ENCODE measurements at places on chromosomes 6 and 20.

GRCh38 chr6:148761527-148762011, 14.7 kb downstream of the UST start:
- H3K27ac ChIP-seq: no peak overlapping the region
- no peaks in the 10 kb centered on the region for H3K4me1 ChIP-seq
- no peaks in the 10 kb centered on the region for H3K36me3 ChIP-seq
- no peak overlapping the region for H3K4me3 ChIP-seq

GRCh38 chr20:19723051-19723450, 35.0 kb upstream of the RIN2 start:
- H3K27me3 ChIP-seq: peaks cover 2% of the 10 kb centered on the region
- no peak overlapping the region for H3K4me3 ChIP-seq
- no peaks in the 10 kb centered on the region for H3K4me1 ChIP-seq
- DNase-seq: no peak
- H3K36me3 ChIP-seq: no peaks in the 10 kb centered on the region

DNA sequence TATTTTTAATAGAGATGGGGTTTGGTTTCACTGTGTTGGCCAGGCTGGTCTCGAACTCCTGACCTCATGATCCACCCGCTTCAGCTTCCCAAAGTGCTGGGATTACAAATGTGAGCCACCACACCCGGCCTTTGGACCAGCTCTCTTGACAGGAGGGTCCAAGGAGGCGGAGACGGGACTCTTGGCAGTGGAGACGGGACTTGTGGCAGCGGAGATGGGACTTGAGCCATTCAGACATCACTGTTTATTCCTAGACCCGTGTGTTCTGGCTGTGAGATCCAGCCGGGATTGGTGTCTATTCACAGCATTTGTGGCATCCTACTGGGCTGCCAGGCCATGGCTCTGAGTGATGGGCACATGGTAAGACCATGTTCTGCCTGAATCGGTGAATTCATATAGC, 25.6 kb downstream of the PRPF6 start:
- no peaks in the 10 kb centered on the region for H3K4me1 ChIP-seq
- peaks cover 84% of the 10 kb centered on the region for H3K36me3 ChIP-seq
- H3K4me3 ChIP-seq: no peak overlapping the region
- DNase-seq: no peak
- H3K27ac ChIP-seq: no peak overlapping the region
- no peaks in the 10 kb centered on the region for H3K27me3 ChIP-seq

- no peak overlapping the region for H3K27ac ChIP-seq
- H3K4me1 ChIP-seq: no peaks in the 10 kb centered on the region
- H3K27me3 ChIP-seq: peaks cover 5% of the 10 kb centered on the region
- DNase-seq: no peak
- no peaks in the 10 kb centered on the region for H3K36me3 ChIP-seq
Observed at GRCh38 chr6:129329678-129330077, 380.3 kb downstream of the ARHGAP18 start.

GRCh38 chr6:23395381-23395780, 730.6 kb upstream of the NRSN1 start:
- no peak overlapping the region for H3K4me3 ChIP-seq
- DNase-seq: no peak

- H3K4me1 ChIP-seq: no peaks in the 10 kb centered on the region
- H3K36me3 ChIP-seq: no peaks in the 10 kb centered on the region
- no peak overlapping the region for H3K4me3 ChIP-seq
- DNase-seq: no peak
Observed at GRCh38 chr20:848193-848592, 14.7 kb downstream of the FAM110A start.

- peaks cover 47% of the 10 kb centered on the region for H3K27me3 ChIP-seq
Observed at GRCh38 chr6:39053016-39053624, 4.5 kb downstream of the GLP1R start.

GRCh38 chr6:142835787-142836535, 109.0 kb downstream of the HIVEP2 start:
- H3K4me1 ChIP-seq: peaks cover 19% of the 10 kb centered on the region
- no peaks in the 10 kb centered on the region for H3K27me3 ChIP-seq
- H3K36me3 ChIP-seq: no peaks in the 10 kb centered on the region

- no peak overlapping the region for H3K27ac ChIP-seq
- DNase-seq: no peak
- H3K36me3 ChIP-seq: no peaks in the 10 kb centered on the region
- H3K4me1 ChIP-seq: no peaks in the 10 kb centered on the region
Observed at GRCh38 chr6:65123521-65123920, 583.5 kb downstream of the EYS start.

DNA sequence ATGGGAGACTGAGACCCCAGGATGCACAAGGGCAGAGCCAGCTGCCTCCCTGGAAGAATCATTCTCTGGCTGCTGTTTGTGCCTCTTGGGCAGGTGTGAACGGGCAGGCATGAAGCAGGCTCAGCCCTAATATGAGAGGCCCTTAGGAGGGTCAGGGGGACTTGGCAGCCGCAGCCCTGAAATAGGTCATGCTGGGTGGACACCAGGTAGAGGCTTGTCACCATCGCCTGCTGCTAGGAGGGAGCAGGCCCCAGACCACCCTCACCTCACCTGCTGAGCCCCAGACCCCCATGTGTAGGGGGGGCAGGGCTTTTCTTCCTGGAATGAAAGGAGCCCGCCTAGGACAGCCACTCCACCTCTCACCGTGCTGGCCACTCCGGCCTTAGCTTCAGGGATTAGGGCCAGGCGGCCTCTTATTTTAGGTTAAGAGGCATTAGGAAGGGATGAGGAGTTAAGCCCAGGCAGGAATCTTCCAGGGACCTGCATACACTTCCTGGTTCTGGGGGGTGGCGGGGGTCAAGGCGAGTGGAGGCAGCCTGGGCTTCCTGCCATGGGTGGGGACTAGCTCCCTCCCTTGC, 92.4 kb downstream of the ASXL1 start:
- H3K36me3 ChIP-seq: peaks cover 99% of the 10 kb centered on the region
- H3K27ac ChIP-seq: no peak overlapping the region
- H3K27me3 ChIP-seq: no peaks in the 10 kb centered on the region
- no peak for DNase-seq

DNA sequence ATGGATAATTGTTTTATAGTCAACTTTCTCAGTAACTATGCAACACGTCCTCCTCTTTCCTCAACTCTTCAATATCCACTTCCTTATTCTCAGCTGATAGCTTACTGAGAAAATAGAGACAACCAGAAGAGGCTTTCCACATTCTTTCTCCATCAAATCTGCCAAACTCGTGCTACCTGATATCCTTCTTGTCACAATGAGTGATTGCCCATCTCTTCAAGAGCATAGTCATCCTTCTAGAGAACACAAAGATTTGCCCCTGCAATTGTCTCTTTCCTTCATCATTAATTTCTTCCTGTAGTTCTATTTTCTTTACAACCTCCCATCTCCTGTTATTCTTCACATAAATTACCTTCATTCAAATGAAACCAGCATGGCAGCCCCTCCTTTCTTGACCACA, 75.9 kb upstream of the RGS17 start:
- DNase-seq: no peak
- no peak overlapping the region for H3K27ac ChIP-seq
- no peak overlapping the region for H3K4me3 ChIP-seq
- no peaks in the 10 kb centered on the region for H3K27me3 ChIP-seq
- no peaks in the 10 kb centered on the region for H3K4me1 ChIP-seq

DNA sequence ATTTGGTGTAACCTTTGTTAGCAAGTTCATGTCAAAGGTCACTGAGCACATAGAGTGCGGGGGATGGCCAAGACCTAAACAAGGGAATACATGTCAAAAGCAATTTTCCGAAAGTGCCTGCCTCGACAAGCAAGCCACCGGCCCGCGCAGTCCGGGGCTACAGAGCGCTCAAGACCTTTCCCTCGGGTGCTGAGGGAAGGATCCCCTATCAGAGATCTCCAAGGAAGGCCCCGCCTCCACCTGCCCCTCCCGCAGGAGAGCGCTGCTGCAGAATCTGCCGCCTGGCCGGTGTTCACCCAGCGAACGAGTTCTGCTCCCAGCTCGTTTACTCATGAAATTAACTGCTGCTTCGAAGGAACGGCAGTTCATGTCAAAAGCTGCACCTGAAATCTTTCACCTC, 252.7 kb downstream of the BMP7 start:
- peaks cover 11% of the 10 kb centered on the region for H3K27me3 ChIP-seq
- no peaks in the 10 kb centered on the region for H3K36me3 ChIP-seq
- no peak overlapping the region for H3K27ac ChIP-seq
- H3K4me3 ChIP-seq: no peak overlapping the region

DNA sequence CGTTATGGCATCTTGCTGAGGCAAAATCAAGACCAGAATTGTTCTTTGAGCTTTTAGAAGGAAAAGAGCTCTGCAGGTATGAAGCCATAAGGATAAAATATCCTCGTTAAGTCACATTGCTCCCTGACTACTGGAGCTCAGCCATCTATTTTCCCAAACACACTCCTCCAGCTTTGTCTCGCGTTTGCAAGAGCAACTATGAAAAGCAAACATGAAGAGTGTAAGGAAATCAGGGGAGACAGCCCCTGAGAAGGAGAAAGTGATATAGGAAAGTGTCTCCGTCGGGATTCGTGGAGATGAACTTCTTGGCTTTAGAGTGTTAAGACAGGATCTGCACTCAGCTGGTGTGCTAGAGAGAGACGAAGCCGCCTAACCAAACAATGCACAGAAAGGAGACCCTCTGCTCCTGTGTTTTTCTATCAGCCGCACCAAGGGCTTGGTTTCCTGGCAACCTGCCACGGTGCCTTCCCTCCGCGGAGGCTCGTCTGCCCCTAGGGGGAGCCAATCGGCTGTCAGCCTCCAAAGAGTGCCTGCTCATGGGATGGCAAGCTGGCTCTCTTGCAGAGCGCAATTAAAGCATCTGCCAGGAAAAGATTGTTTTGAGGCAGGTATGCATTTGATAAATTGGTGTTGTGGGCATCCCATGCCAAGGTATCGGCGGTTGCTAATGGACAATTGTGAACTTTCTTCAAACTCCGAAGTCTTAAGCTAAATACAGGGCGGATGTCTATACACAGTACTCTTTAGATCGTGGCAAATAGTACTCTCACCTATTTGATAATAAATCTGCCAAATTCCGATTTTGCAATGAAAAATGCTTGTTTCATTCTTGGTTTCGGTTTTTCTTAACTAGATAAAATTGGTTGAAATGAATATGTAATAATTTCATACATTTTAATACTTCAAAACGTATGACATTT, 603.2 kb downstream of the RNF144B start:
- H3K36me3 ChIP-seq: no peaks in the 10 kb centered on the region
- no peak overlapping the region for H3K4me3 ChIP-seq
- peak; percentile 58 for DNase-seq
- H3K27me3 ChIP-seq: no peaks in the 10 kb centered on the region
- no peak overlapping the region for H3K27ac ChIP-seq
